ENCODE measurements at places on chromosomes 7 and 10. TPM values are rescaled to one million over a fixed set of nuclear protein-coding genes. Genes with fewer than 3 reads are reported as not detected.

DNA sequence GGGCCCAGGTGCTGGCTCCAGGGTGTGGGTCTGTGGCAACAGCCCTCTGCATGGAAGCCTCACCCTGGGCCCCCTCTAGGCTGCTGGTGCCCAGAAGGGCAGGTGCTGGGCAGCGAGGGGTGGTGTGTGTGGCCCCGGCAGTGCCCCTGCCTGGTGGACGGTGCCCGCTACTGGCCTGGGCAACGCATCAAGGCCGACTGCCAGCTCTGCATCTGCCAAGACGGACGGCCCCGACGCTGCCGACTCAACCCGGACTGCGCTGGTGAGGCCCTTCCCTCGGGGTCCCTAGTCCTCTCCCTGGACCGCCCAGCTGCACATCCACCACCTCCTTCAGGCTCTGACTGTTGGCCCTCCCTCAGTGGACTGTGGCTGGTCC lies 18.8 kb upstream of the ZNF467 start:
- no peak for DNase-seq

- DNase-seq, result no peak
Observed at GRCh38 chr7:26479581-26479980, 187.9 kb downstream of the SNX10 start.

DNA sequence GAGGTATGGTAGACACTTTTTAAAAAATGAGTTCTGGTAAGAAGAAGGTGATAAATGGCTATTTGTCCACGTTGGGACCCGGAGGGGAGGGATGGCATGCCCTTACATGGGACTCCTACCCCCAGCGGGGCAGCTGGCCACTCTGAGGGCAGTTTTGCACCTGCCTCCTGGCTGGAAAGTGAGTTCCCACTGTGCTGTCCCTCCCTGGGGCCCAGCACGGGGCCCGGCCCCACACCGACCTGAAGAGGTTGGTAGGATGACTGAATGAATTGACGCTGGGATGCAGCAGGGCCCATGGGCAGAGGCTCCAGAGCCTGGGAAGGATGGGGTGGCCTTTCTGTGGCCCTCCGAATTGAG lies 601 bp upstream of the AEBP1 start:
- no peak for DNase-seq

DNA sequence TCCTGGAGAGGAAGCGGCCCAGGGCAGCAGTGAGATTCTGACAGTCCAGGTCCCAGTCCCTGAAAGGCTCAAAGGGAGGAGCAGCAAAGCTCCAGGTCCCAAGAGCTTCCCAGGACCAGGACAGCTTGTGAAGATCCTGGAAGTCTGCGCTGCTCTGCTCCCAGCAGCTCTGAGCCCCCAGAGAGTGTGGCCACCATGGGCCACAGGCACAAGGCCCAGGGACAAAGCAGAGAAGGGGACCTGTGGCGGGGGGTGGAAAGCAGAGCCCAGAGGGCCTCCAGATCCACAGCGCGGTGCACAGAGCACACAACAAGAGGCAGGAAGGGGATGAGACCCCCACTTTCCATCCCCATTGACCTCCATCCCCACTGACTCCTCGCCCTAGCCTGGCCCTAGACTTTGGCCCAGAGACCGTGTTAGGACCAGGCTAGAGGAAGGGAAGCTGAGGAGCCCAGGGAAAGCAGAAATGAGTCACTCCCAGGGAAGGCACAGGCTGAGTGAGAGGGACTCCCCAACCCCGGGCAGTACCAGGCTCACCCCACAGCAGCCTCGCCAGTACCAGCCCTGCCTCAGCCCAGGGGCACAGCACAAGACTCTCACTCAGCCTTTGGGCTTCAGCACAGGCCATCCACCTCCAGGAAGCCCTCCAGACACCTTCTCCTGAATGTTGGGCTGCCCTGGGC lies 75.5 kb downstream of the GRID1 start:
- no peak for DNase-seq

DNA sequence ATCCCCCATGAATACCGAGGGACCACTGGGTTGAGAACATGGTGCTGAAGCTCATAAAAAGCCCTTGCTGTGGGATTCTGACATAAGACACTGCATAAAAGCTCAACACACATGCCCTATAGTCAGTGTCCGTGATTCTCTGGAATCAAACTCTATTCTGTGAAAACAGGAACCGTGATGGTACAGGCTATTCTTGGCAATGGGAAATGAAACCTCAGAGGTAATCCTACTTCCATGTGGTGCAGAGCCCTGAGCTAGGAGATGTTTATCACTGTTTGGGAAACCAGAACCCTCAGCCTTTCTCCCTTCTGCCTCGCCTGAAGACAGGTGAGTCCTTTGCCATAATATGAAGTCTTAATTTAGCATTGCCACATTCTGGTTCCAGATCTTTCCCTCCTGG lies 80.8 kb upstream of the PRSS1 start:
- DNase-seq, result no peak

Gene EEPD1
- 0.82 TPM for total RNA-seq

- DNase-seq, result no peak
Observed at GRCh38 chr10:1147810-1148209, 91.6 kb downstream of the WDR37 start.

DNA sequence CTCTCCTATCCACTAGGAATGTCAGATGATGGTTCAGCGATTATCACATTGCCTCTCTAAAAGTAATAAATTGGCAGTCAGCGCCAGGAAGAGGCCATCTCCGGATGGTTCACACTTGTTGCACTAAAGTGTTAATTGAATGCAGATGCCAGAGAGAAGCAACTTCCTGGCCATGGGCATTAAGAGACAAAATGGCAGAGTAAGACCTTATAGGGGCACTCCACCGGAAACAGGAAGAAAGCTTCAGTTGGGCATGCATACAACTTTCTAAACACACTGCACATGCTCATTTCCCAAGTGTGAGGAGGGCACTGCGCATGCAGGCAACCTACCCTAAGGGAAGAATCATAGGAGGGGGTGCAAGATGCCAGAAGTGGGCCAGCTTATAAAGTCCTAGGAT lies 71.7 kb upstream of the AUTS2 start:
- no peak for DNase-seq

DNA sequence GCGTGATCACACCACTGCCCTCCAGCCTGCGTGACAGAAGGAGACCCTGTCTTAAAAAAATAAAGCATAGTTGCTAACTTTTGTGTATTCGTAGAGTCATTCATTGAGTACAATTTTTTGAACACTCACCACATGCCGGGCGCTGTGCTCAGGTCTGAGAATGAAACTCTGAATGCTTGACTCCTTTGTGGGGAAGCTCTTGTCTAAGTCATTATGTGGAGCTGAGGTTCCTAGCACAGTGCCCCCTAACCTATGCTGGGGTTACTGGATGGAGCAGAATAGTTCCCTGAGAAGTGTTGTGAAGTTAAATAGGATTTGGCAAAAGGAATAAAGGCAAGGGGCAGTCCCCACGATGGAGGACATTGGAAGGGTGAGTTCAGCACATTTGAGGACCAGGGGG lies 123.3 kb downstream of the CELF2 start:
- DNase-seq, result no peak

GRCh38 chr7:12102126-12102525 lies 109.0 kb upstream of the TMEM106B start:
- no peak for DNase-seq

DNA sequence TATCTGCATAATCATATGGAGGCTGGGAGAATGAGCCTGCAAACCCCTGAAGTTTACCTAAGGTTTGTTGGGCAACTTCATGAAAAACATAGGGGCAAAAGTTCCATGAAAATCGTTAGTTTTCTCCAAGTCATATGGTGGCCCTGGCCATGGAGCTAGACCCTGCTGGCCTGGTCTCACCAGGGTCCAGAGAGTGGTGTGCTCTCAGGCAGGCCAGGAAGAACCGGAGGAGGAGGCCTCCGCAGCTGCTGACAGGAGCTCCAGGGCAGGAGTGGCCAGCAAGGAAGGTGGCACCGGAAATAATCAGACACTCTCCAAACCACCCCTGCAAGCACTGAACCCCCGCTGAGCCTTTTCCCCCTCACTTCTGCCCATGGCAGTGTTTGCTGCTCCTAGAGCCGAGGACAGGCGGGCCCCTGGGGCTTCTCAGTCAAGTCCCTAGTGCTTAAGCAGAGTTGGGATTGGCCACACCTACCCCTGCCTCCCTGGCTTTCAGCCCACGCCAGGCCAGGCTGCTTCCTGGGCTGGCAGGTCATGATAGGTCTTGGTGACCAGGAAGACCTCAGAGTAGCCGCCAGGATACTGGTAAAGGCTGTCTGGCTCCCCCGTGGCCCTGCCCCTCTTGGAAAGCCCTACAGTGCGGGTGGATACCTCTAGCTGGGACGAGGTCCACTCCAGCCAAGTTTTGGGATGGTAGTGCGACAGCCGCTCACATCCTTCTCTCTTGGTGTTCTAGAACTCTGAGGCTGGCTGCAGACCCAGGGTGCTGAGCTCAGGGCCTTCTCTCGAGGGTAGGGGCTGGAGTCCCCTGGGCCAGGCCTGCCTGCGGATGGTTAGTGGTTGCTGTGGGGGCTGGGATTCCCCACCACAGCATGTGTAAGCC lies 242.8 kb downstream of the MGMT start:
- no peak for DNase-seq

Gene STOX1
- 0.64 TPM for total RNA-seq

Gene FEZF1
- total RNA-seq, result not detected

DNA sequence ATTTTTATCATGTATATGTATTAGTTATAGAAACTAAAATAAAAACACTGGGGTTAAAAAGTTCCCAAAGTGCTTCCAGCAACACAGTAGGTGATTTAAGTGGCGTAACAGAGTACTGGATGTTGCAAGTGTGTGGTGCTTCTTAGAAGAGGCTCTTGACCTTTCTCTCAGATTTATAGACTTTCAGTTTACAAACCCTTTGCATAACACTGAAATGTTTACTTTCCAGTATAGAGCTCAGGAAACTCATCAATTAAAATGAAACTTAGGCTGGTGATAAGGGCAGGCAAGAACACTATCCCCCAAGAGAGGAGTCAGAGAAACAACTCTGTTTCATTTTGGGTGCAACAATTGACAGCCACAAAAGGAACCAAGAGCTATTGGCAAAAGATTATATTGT lies 27.5 kb upstream of the SMC3 start:
- DNase-seq, result no peak

- no peak for DNase-seq
Observed at GRCh38 chr10:64798297-64798696, 1277.1 kb downstream of the REEP3 start.

DNA sequence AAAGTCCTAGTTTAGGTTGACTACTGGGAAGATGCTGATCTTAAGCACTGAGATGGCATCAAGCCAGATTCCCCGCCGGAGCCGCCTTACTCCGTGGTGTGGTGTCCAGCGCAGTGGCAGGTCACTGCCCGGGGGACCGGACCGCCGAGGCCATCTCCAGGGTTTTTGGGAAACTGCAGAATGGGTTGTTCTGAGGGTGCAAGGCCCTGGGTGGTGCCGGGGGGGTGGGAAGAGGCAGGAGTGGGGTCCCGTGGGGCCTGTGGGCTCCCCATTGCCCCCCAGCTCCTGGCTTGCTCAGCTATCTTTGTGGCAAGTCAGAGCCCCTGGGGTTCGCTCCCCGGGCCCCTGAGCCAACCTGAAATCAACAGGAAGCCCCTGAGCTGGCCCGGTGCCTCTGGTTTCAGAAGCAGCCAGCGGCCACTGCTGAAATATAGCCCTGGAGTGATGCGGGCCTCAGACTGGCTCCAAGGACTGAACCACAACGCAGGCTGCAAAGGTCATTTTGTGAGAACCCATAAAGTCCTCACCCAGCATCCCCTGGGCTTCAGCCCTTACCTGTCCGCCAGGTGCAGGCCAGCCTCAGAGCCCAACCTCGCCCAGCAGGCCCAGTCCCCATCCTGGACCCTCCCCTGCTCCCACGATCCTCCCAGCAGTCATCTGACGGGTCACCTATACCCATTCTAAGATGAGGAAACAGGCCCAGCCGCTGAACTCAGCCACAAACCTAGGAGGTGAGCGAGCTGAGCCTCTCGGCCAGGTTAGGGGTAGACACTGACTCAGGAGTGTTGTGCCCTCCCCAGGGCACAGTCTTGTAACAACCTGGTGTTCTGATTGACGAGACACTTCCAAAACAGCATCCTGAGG lies 102.7 kb downstream of the PDGFA start:
- DNase-seq, result no peak

DNA sequence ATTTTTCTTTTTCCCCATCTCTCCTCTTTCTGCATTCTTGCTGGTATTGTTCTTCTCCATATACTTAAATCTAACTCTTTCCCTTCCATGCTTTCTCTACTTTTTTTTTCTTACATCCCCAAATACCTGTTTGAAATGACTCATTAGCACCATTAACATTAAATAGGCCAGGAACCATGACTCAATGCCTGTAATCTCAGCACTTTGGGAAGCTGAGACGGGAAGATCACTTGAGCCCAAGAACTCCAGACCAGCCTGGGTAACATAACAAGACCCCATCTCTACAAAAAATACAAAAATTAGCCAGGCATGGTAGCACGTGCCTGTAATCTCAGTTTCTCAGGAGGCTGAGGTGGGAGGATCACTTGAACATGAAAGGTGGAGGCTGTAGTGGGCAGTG lies 1026.8 kb downstream of the GATA3 start:
- DNase-seq, result no peak

Gene EVX1
- total RNA-seq, result not detected

DNA sequence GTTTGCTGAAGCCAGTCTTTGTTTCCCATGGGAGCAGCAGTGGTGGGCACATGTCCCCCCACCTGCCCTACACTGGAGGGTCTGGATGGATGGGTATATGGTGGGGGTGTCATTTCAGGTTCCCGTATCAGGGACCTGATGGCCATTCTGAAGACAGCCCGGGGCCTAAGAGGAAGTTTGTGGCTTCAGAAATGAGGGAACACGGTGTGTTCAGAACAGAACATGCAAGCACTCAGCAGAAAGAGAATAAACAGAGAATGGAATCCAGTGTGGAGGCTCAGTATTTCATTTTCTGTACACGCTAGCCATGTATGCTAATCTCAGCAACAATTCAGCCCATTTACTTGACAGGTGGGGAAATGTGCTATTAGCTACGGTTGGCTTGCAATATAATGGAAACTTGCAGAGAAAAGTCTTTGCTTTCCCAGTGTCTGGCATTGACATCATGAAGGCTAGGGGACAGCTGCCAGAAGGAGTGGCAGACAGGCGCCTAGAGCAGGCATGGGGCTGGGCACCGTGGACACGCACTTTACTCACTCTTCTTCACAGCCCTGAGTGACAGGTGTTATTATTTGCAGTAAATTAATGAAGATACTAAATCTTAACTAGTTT lies 98.6 kb downstream of the ELMO1 start:
- no peak for DNase-seq

- no peak for DNase-seq
Observed at GRCh38 chr10:78996792-78997129, 72.0 kb upstream of the ZMIZ1 start.

GRCh38 chr10:84607044-84607443 lies 278.7 kb downstream of the CCSER2 start:
- DNase-seq, result no peak

Gene PDE6C
- not detected for total RNA-seq

DNA sequence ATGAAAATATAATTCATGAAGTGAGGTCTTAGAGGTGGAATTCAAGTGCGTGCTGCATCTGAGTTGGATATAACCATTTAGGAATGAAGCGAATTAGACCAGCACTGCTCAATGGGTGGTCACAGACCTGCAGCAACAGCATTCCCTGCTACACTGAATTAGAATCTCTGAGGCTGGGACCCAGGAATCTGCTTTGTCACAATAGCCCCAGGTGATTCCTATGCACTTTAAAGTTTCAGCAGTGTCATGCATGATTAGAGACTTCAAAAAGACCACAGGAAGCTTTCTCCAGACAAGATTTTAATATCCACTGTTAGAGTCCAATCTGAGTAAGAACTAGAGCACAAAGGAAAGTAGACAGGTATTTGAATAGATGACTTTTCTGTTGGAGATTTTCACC lies 352.8 kb upstream of the VSTM2A start:
- no peak for DNase-seq

- peak; percentile 40 for DNase-seq
Observed at GRCh38 chr7:137656227-137656849, 190.4 kb downstream of the DGKI start.

Gene NAT16
- not detected for total RNA-seq

All from activated naive CD8-positive, alpha-beta T cell treated with anti-CD3 and anti-CD28 coated beads for 36 hours (primary cell).